ENCODE measurements at places on chromosomes 2 and 18.

DNA sequence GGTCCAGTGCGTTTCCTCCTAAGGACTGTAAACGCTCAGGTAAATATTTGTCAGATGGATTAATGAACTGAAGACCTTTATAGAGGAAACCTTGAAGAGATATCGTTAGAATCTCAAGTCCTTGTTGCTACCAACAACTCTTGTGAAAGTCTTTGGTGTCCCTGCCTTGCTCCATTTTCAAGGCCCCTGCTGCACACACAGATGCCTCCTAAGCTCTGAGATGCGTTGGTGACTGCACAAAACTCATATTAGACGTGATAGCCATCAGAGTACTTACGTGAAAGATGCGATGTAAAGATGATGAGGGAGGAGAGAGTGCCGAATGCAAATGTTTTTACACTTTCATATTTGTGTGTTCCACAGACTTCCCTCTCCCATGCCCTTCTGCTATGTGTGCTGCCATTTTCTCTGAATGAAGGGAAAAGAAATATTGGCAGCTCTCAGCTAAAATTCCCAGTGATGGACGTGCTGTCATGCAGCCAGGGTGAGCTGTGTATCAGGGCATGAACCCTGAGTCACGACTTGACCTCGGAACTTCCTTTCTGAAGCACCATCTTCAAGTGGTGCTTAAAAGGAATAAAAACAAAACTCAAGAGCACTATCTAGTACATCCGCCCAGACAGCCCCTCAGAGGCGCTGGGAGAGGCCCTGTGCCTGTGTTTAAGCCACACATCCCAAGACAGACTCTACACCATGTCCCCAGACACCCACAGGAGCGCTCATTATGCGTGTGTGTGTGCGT is 117.4 kb downstream of the FAM210A start:
- no peak for DNase-seq

- DNase-seq = no peak
These were observed 104.8 kb downstream of the MAP4K4 start for GRCh38 chr2:101802329-101802728.

DNA sequence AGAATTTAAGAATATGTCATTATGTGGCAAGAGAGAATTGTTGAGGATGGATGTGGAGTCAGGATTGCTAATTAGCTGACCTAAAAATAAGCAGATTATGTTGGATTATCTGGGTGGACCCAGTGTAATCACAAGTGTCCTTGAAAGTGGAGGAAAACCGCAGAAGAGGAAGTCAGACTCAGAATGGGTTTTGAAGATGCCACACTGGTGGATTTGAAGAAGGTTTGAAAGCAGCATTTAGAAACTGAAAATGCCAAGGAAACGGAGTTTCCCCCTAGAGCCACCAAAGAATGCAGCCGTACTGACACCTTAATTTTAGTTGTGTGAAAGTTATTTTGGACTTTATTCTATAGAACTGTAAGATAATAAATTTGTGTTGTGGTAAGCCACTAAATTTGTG is 41.6 kb upstream of the DPP10 start:
- DNase-seq = no peak

DNA sequence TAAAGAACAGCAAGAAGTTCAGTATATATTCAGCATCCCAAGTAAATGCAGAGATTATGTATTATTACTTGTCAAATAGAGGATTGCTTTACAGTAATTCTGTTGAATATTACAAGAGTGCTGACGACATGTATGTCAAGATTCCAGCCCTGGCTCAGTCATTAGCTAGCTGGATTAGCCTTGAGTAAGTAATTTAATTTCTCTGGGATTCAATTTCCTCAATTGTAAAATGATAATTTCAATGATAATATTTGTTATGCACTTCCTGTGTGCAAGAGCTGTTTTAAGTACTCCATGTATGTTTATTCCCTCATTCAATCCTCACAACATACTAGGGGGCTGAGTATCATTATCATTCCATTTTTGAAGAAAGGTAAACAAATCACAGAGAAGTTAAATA is 44.0 kb downstream of the TCF4 start:
- DNase-seq = no peak

DNA sequence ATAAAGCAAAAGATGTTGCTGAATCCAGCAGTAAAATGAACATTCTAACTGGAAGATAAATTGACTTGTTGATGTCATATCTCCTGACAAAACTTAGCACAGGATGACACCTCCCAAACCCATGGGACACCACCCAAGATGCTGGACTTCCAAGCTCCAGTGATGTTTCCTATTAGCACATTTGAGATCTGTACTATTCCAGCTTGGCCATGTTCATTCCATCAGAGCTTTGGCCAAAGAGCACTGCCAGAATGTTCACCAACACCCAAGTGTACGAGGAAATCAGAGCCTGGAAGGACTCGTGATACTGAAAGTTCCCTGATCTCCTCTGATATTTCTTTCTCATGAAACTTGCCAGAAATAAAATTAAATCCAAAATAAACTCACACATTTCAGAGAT is 44.7 kb downstream of the PID1 start:
- no peak for DNase-seq

DNA sequence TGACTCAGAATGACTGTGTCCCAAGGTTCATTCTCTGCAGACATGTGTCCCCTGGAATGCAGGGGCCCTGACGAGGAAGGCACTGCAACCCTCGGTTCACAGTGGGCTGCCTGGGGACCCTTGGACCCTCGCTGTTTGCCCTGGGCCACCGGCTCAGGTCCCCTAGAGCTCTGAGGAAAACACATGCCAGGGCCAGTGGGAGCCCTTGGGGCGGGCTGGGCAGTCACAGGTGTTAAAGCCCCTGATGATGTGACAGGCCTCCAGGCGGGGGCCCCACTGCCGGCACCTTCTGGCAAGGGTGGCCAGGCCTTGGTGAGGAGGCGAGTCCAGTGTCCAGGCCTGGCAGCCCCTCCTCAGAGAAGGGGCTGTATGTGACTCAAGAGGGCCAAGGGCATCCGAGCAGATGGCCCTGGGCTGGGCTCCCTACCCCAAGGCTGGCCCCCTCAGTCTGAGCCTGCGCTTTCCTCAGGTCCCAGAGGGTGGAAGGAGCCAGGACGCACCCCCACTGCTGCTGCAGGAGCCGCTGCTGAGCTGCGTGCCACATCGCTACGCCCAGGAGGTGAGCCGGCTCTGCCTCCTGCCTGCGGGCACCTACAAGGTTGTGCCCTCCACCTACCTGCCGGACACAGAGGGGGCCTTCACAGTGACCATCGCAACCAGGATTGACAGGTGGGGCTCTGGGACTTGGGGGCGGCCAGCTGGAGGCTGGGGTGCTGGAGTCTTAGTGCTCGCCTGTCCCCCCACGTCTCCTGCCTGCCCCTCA is 11.1 kb downstream of the CAPN10 start:
- DNase-seq = no peak

GRCh38 chr2:48109491-48110204 is 203.3 kb upstream of the FBXO11 start:
- no peak for DNase-seq

DNA sequence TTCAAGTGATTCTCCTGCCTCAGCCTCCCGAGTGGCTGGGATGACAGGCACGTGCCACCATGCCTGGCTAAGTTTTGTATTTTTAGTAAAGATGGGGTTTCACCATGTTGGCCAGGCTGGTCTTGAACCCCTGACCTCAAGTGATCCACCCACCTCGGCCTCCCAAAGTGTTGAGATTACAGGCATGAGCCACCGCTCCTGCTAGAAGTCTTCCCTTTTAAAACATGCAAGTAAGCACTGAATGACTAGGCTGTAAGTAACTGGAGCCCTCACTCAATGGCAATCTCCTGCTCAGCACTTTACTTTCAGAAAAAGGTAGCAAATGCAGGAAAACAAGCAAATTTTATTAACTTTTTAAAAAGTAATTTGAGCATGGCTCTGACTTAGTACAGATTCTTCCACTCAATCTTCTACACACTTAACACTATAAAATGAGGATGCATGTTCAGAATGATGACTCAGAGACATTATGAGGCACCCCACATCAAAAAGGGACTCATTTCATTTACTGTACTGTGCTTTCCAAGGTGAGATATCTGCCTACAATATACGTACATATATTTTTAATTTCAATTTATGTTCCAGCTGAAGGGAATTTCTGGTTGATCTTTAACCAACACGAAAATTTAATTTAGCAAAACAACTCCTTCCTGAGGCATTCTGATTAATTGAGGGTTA is 6.6 kb upstream of the NCK2 start:
- no peak for DNase-seq

DNA sequence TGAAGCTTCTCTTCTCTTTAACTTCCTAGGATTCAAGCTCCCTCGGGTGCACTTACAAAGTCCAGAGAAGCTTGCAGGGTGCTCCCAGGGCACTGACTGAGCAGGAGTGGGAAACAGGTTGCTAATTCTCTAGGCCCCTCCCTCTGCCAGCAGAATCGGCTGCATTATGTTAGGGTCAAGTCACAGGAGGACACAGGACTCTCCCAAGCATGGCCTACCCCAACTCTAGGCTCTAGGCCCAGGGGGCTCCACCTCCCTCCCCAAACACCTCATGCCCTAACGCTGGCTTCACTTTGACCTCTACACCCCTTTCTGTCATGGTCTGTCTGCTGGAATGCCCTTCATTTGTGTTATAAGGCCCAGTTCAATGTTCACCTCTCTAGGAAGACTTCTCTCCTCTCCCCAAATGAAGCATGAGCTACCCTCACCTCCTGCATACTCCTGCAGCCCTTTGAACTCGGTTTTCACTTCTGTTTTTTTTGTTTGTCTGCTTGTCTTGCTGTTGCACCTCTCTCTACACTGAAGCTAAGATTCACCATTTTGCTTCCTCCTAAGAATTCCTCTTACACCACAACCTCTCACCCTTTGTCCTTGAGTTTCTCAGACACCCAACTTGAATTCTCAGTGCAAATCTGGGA is 521.8 kb upstream of the ID2 start:
- DNase-seq = no peak

DNA sequence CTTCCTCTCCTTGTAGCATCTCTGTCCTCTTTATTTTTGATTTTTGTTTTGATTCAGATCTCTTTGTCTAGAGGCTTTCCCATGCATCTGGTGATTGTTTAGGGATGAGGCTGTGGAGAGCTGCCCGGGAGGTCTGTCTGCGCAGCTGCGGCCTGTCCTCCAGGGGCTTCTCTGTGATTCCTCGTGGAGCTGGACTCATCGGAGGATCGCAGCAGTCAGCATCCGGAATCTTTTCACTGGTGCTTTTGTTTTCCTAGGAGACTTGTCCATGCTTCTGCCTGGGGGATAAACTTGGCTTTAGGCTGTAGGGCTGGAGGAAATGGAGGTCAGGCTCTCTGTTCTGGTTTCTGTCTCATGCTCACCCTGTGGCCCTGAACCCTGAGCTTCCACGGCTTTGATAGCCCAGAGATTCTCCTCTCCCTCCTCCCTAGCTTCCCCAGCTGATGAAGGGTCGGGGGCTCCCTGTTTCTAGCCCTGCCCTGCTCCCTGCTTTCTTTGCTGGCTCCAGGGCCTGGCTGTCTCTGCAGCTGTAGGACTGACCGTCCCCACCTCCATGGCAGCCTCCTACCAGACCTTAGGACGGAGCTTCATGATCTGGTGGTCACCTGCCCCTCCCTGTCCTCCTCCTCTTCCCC is 35.5 kb downstream of the ZNF532 start:
- no peak for DNase-seq

DNA sequence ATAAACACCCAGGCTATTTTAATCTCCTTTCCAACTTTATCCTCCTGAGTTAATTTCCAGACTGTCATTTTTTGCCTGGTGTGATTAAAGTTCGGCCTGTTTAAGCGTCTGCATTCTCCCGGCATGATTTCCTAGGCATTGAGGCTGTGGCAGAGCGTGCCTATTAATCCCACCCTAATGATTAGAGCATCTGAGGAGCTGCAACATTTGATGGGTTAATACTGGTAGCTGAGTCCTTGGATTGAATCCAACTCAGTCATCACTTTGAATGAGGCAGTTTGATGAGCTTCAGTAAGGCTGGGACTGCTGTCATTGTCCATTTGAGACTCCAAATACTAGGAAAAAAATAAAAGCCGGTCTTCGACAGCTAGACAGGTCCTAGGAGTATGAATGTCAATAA is 882.5 kb downstream of the SLC4A3 start:
- no peak for DNase-seq

DNA sequence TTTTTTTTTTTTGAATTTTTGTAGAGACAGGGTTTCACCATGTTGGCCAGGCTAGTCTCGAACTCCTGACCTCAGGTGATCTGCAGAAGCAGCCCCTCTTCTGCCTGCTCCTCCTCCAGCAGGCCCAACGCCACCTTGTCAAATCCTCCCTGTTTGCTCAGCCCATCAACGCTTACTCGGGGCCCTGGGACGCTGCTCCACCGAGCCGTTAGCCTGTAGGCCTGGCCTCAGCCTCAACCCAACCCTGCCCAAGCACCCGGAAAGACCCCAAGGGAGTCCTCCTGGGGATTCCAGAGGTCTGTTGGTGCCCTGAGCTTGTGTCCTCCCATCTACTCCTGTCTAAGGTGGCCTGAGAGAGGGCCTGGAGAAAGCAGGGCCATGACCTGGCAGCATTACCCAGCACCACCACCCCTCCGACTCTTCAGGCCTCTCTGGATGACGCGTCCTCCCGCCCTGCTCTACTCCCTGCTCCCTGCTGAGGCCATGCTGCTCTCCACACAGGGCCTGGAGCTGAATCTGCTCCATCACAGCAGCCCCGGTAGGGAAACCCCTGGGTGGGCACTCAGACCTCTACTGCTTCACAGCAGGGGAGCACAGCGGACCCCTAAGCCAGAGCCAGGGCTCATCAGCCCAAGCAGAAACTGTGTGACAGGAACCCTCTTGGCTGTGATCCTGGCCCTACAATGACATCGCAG is 3.2 kb downstream of the STK25 start:
- DNase-seq = no peak

GRCh38 chr2:176656038-176656775 is 387.0 kb downstream of the MTX2 start:
- DNase-seq = no peak

GRCh38 chr2:226673314-226673723 is 126.3 kb downstream of the IRS1 start:
- no peak for DNase-seq

DNA sequence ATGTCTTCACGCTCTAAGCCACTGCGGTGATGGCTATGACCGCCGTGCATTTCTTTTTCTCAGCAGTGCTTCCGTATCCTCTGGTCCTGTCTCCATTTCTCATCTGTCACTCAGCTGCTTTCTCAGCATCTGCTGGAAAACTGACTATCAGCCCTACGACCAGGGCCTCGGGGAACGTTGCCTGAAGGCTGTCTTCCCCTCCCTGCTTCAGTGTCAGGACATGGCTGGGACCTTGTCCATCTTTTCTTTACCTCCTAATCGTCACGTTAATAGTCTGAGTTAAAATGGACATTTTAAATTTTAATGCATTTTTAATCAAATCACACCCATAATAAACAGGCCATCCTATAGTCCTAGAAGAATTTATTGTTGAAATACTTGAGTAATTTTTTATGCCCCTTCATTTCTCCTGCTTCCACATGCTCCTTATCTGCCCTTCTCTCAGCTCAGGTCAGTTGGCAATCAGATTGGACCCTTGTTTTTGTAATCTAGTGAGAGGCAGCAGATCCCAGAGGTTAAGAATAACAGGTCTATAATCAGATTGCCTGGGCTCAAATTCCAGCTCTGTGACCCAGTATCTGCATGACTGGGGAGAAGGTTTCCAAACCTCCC is 250.2 kb upstream of the SIX3 start:
- DNase-seq = no peak

GRCh38 chr18:9055185-9055584 is 47.3 kb upstream of the NDUFV2 start:
- DNase-seq = no peak

GRCh38 chr2:180871649-180872048 is 108.8 kb upstream of the UBE2E3 start:
- no peak for DNase-seq

GRCh38 chr2:68083346-68083745 is 20.5 kb upstream of the C1D start:
- DNase-seq = no peak

All from activated naive CD8-positive, alpha-beta T cell treated with anti-CD3 and anti-CD28 coated beads, Interleukin-2, amount 50 U/mL, for 16 hours (primary cell).